ENCODE measurements at places on chromosomes 3 and 15. TPM values are rescaled to one million over a fixed set of nuclear protein-coding genes. Genes with fewer than 3 reads are reported as not detected.

GRCh38 chr15:68614286-68615035 lies 35.7 kb downstream of the CORO2B start:
- no peaks in the 10 kb centered on the region for H3K4me1 ChIP-seq
- no peak for DNase-seq
- peaks cover 32% of the 10 kb centered on the region for H3K27me3 ChIP-seq

Gene SIAH2
- total RNA-seq, result 34.7 TPM

DNA sequence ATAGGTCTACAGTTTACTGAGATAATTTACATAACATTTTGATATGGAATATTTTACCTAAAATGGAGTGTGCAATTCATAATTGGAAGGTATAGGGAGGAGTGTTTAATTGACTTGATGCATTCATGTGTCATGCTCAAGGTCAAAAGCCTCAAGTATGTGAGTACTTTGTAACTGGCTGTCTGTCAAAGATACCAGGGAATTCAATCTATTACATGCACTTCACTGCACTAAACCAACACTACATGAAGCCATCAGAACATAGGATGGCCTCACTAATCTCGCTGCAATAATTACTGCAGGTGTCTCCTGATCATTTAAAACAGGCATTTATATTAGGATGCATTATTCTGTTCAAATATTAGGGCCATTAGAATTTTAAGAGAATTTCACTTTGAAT lies 367.2 kb downstream of the CNTN4 start:
- H3K4me1 ChIP-seq, result no peaks in the 10 kb centered on the region
- H3K4me3 ChIP-seq, result no peak overlapping the region
- H3K36me3 ChIP-seq, result no peaks in the 10 kb centered on the region
- H3K27ac ChIP-seq, result no peak overlapping the region

DNA sequence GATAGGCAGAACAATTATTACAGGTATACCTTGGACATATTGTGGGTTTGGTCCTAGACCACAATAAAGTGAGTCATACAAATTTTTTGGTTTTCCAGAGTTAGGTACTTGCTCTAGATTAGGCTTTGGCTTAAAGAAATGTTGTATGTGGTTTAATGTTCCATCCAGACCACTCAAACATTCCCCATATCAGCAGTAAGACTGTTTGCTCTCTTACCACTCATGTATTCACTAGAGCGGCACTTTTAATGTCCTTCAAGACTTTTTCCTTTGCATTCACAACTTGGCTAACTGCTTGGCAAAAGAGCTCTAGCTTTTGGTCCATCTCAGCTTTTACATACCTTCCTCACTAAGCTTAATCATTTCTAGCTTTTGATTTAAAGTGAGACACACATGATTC lies 250.5 kb upstream of the SETMAR start:
- no peaks in the 10 kb centered on the region for H3K36me3 ChIP-seq
- H3K27me3 ChIP-seq, result no peaks in the 10 kb centered on the region
- DNase-seq, result no peak
- no peak overlapping the region for H3K4me3 ChIP-seq
- H3K4me1 ChIP-seq, result no peaks in the 10 kb centered on the region

Gene HESX1
- 0.47 TPM for total RNA-seq

- no peaks in the 10 kb centered on the region for H3K36me3 ChIP-seq
- no peak overlapping the region for H3K27ac ChIP-seq
- H3K27me3 ChIP-seq, result peaks cover 78% of the 10 kb centered on the region
- no peak overlapping the region for H3K4me3 ChIP-seq
- no peak for DNase-seq
Observed at GRCh38 chr3:185763347-185764005, 61.4 kb downstream of the IGF2BP2 start.

Gene VIPR1
- 1.9 TPM for total RNA-seq

DNA sequence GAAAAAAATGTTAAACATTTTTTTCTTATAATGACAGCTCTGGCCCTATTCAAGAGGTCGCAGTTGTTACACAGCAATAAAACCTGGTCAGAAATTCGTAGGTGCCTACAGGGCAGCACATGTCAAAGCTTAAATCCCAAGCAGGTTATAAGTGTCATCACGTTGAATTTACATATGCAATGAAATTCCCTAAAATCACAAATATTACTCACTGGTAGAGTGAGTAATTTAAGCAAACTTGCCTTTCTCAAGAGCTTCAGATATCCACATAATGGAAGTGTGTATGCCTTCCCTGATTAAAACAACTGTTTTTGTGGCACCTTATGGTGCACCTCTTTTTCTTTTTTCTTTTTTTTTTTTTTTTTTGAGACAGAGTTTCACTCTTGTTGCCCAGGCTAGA lies 90.7 kb upstream of the FNDC3B start:
- H3K27me3 ChIP-seq, result peaks cover 35% of the 10 kb centered on the region
- DNase-seq, result no peak
- H3K27ac ChIP-seq, result no peak overlapping the region
- H3K36me3 ChIP-seq, result no peaks in the 10 kb centered on the region
- no peak overlapping the region for H3K4me3 ChIP-seq

Gene CPNE9
- total RNA-seq, result not detected

Gene TMC3
- not detected for total RNA-seq

Gene NLGN1
- not detected for total RNA-seq

GRCh38 chr3:194447161-194447560 lies 39.6 kb downstream of the ATP13A3 start:
- no peak for DNase-seq
- peaks cover 5% of the 10 kb centered on the region for H3K4me1 ChIP-seq
- H3K27me3 ChIP-seq, result no peaks in the 10 kb centered on the region
- H3K27ac ChIP-seq, result no peak overlapping the region
- H3K36me3 ChIP-seq, result peaks cover 37% of the 10 kb centered on the region

Gene GOLGA8R
- total RNA-seq, result 15.9 TPM

- no peaks in the 10 kb centered on the region for H3K36me3 ChIP-seq
- H3K27ac ChIP-seq, result peak overlapping the region; percentile 92
- peak; percentile 56 for DNase-seq
- peaks cover 54% of the 10 kb centered on the region for H3K4me1 ChIP-seq
- peak overlapping the region; percentile 77 for H3K4me3 ChIP-seq
- H3K27me3 ChIP-seq, result peaks cover 3% of the 10 kb centered on the region
Observed at GRCh38 chr15:80060356-80061006, 1.0 kb downstream of the ZFAND6 start.

DNA sequence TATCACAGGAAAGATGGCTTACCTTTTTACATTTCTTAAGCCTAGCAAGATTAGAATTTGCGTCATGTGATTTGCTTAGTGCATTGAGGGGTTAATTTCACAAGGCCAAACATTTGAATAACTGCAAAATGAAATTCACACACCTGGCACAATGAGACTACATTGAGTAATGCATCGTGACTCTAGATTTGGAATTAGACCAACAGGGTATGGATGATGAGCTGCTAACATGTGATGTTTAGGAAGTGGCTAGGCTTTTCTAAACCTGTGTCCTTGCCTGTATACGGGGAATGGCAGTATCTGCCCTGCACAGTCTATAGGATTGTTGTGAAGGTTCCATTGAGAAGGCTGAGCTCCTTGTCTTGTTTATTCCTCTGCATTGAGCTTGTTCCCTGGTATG lies 160.1 kb downstream of the MFSD1 start:
- H3K36me3 ChIP-seq, result no peaks in the 10 kb centered on the region
- no peak for DNase-seq
- no peak overlapping the region for H3K27ac ChIP-seq

Gene CLRN1
- total RNA-seq, result not detected

Gene DAZL
- 0.07 TPM for total RNA-seq

- DNase-seq, result no peak
- peaks cover 9% of the 10 kb centered on the region for H3K4me1 ChIP-seq
- no peak overlapping the region for H3K4me3 ChIP-seq
- H3K36me3 ChIP-seq, result no peaks in the 10 kb centered on the region
- no peak overlapping the region for H3K27ac ChIP-seq
- H3K27me3 ChIP-seq, result peaks cover 59% of the 10 kb centered on the region
Observed at GRCh38 chr3:61564395-61565059, 3.2 kb downstream of the PTPRG start.

Gene LRRIQ4
- 0.23 TPM for total RNA-seq

Gene GOLGA6L6
- not detected for total RNA-seq

DNA sequence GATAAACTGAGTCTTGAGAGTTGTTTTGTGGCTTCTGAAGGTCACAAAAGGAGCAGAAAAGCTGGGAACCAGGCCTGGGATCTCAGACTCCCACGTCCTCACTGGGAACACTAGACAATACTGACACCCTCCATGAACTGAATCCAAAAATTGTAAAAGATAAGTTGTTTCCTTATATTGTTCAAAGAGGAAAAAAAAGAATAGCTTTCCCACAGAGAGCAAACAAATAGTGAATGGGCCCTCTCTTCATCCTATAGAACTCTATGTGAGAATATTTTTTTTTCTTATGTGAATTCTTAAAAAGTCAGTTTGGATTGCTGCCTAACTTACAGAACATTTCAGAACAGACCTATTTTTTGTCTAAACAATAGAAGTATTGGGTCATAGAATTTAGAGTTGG lies 203.5 kb downstream of the MECOM start:
- no peaks in the 10 kb centered on the region for H3K36me3 ChIP-seq
- no peak overlapping the region for H3K4me3 ChIP-seq
- H3K4me1 ChIP-seq, result no peaks in the 10 kb centered on the region
- H3K27me3 ChIP-seq, result no peaks in the 10 kb centered on the region
- DNase-seq, result no peak
- no peak overlapping the region for H3K27ac ChIP-seq

DNA sequence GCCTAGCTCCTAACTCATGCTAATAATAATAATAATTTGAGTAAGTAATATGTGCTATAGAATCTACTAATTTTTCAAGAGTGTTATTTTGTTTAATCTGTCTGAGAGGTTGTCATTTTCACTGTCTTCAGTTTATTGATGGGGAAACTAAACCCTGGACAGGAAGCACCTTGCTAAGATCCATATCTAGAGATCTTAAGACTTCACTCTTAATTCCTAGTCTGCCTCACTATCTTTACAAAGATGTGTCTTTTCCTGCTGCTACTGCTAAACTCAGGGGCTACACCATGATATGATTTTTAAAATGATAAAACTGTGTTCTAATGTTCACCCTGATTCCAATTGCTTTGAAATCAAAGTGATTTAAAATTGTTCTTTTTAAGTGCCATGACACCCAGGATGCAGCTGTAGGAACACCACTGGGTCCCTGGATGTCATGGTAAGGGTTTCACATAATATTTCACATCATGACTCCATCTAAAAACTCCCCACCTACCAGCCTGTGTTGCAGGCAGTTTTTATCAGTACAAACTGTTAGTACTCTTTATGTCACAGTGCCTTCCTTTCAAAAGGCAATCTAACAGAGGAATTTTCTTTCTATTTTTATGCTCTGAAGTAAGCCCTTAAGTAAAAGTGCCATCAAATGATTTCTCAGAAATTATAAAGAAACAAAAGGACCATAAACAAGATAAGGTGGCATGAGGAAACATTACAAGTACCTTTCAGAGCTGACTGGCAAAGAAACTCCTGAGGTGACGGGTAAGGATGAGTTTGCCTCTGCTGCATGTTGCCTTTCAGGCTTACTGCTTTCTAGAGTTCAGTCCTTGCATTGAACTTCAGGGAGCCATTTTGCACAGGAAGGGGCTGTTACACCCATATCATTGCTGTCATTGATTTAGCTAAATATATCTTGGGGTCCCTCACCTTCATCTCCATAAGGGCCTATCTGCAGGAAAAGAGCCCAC lies 160.1 kb upstream of the SATB1 start:
- no peak overlapping the region for H3K4me3 ChIP-seq
- DNase-seq, result no peak
- H3K4me1 ChIP-seq, result peaks cover 1% of the 10 kb centered on the region
- peaks cover 18% of the 10 kb centered on the region for H3K36me3 ChIP-seq
- H3K27ac ChIP-seq, result no peak overlapping the region

DNA sequence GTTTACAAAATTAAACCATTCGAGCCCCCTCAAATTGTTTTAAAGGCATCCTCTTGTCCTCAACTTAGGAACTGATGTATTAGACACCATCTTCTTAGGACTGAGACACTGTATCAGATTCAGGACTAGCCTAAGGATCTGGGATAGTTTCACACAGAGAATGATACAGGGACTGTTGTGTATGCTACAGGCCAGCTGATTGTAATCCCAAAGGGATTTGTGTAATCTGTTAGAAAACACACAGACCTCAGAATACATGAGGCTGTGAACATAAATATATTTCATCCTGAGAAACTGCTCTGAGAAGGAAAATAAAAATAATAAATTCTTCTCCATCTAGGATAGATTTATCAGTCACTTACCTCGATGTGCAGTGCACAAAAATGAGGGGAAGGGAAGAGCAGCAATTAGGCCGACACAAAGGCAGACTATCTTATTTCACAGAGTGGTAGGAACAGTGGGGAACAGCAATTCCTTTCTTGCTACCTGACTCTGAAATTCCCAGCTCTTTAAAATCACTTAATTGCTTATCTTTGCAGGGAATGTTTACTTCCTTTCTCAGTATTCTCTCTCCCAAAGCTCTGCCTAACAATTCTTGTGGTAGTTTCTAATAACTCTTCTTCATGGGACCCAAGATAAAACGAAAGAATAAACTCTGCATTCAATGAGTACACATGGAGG lies 322.5 kb downstream of the MAGI1 start:
- DNase-seq, result no peak
- no peaks in the 10 kb centered on the region for H3K4me1 ChIP-seq
- H3K36me3 ChIP-seq, result no peaks in the 10 kb centered on the region
- H3K27ac ChIP-seq, result no peak overlapping the region
- no peak overlapping the region for H3K4me3 ChIP-seq
- no peaks in the 10 kb centered on the region for H3K27me3 ChIP-seq

- H3K27me3 ChIP-seq, result no peaks in the 10 kb centered on the region
- H3K36me3 ChIP-seq, result no peaks in the 10 kb centered on the region
- H3K27ac ChIP-seq, result no peak overlapping the region
Observed at GRCh38 chr3:123296836-123297626, 95.3 kb downstream of the SEC22A start.

DNA sequence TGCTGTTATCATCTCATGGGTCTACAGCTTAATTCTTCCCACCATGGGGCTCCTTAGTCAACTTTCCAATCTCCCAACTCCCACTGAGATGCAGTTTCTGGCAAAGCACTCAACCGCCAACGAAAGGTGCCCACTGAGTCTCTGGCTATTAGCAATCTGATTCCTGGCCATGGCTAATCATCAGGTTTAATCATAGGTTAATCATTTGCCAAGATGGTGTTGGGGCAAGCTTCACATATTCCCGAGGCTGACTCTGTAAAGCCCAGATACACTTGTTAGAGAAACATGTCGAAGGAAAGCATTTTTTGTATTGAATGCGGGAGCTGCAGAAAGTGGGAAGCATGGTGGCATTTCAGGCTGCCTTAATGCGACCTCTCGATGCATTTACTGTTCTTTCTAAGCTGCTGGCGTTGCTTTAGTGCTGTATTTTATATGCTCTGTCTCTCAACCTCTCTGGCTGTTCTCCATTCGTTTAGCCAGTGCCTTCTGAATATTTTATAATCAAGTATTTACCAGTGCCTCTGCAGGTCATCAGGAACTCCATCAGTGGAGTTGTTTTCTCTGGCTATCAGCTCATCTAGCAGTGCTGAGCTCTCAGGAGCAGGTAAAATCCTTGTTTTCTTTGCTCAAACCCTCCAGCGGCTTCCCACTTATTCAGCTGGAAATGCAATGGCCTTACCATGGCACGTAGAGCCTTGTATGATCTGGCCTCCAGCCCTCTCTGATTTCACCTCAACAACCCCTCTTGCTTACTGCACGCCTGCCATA lies 67.0 kb downstream of the EDEM1 start:
- H3K27ac ChIP-seq, result no peak overlapping the region
- H3K4me3 ChIP-seq, result no peak overlapping the region
- no peaks in the 10 kb centered on the region for H3K4me1 ChIP-seq
